COLO829 (cell line): ENCODE measurements at places on chromosomes 3 and 15.

DNA sequence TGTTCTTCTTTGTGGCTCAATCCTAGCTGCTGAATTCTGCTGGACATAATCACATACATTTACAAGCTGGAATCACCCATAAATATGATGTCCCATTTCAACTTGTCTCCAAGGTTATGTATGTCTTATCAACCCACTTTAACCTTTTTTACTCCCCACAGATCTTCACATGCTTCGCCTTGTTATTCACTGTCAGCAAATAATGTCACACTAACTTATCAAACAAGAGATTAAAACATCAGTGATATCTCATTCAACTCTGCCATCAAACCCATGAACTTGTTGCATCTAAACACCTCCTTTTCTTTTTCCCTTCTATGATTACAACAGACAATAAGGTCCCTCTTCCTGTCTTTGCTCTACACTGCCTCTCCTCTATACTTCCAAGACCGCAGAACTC lies 240.7 kb downstream of the TBC1D5 start:
- no peak for DNase-seq

DNA sequence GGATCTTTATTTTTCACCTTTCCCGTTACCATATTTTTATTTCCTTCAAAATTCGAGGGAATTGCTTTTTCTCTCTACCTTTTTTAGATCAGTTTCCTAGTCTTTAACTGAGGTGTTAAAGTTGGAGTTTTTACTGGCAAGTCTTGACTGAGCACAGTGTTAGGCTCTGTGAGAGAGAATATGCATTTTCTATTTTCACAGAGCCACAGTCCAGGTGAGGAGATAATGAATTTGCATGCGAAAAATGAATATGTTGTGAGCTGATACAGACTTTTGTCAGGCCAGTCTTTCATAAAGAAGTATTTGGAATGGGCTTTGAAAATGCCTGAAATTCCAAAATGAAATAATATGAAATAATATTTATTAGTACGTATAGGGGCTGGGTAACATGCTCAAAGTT lies 31.9 kb downstream of the MME start:
- no peak for DNase-seq

DNA sequence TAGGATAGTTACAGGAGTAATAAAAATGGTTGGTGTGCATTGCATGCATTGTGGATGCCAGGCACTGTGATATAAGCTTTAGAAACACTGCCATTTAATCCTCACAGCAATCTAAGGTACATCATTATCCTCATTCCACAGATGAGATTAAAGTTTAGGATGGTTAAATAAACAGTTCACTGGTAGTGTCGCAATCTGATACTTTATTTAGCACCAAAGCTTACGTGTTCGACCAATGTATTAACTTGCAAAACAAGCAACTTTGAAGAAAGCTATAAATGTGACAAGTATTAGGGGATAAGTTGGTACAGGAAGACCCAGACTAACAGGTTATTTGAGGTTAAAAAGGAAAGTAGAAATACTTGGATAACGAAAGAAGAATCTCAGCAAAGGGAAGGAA lies 150.5 kb upstream of the ZNF385D start:
- DNase-seq: no peak

DNA sequence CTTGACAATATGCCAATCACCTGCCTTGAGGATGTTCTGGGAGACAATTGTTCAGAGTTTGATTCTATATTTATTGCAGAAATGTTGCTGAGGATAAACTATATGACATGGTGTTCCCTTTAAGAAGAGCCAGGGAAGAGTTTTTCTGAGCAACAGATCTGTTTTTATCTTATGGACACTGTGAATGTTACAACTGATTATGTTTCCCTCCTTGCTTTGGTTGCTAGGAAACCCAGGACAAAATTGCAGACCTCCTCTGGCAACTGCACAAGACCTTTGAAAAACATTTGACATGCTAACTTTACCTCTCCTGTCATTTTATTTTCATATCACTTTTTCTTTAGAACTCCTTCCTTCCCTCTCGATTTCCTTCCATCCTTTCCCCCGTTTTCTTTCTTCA lies 8.2 kb upstream of the TM6SF1 start:
- no peak for DNase-seq

DNA sequence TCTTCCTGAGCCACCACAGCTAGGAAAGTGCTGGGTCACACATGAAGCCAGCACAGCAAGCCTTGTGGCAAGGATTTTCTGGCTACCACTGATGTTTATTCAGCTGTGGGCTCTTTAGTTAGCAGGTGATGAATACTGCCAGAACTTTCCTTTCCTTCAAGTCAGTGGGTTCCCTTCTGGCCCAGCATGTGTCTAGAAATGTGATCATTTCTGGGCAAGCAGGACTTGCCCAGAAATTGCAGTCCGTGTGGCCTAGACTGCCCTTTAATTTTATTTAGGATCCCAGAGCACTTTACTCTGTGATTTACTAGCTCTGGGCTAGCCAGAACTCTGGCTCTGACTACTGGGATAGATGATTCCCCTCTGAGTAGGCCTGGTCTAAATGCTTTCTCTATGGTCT lies 397.5 kb downstream of the ZIC4 start:
- no peak for DNase-seq

GRCh38 chr15:40092256-40092978 lies 16.3 kb downstream of the BMF start:
- DNase-seq: no peak

DNA sequence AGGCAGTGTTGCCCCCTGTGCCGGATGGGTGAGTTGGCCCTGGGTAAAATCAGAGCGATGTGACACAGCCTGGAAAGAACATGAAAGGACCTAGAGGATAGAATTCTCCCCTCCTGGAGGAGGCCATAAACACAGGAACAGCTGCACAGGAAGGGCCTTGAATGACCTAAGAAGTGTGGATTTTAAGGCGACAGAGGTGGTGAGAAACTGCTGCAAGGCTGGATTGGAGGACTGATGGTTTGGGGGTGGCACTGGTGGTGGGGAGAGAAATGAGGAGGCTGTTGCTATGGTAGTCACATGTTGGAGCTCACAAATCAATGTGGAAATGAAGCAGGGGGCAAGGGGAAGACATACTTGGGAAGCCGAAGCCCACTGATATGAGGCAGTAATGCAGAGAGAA lies 13.8 kb downstream of the XIRP1 start:
- DNase-seq: no peak

- DNase-seq: no peak
Measured at GRCh38 chr3:64473466-64473865, 214.3 kb downstream of the ADAMTS9 start.

DNA sequence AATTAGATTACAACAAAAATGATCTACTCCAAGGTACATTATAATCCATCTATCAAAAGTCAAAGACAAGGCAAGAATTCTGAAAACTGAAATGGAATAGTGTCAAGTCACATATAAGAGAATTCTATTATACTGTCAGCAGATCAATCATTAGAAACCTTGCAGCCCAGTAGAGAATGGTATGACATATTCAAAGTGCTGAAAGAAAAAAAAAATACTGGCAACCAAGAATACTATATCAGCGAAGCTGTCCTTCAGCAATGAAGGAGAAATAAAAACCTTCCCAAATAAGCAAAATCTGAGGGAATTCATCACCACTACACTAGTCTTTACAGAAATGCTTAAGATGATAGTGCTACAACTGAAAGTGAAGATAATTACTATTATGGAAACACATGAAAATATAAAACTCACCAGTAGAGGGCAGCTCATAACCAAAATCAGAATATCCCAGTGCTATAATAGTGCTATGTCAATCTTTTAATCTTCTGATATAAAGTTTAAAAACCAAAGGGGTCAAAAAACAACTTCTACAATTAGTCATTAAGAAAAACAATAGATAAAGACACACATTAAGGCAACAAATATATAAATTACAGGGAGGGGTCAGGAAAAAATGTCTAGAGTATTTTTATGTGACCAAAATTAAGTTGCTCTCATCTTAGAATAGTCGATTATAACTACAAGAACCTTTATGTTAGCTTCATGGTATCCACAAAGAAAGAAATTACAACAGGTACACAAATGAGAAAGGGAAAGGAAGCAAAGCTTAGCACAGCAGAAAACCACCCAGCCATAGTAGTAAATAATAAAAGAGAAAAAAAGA lies 190.7 kb upstream of the CNTN6 start:
- DNase-seq: no peak

DNA sequence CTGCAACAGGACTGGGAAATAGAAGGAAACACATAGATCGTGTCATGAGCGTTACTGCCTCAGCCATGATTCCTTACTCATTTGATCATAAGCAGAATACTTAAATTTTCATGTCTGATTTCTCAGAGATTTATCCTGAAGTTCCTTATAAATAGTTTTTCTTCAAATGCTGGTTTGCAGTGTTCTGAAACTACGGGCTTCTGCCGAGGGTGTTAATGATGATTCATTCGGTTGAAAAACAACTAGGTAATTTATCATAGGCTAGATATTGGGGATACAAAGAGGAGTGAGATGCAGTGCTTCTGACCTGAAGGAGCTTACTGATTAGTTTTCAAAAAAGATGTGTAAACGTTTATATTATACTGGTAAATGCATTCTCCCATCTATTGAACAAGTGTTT lies 428.9 kb downstream of the NLGN1 start:
- no peak for DNase-seq

DNA sequence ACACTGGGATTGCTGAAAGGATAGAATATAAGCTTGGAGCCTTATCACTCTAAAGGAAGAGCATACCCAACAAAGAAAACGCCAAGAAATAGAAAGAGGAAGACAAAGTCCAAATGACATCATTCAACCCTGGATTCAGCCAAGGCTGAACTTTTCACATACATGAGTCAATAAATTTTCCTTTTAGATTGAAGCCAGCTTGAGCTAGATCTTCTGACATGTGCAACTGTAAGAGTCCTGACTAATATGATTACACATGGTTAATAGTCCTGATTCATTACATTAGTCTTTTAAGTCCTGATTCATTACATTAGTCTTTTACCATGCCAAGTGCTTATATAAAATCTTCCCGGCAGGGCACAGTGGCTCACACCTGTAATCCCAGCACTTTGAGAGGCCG lies 13.6 kb upstream of the DENND6A start:
- no peak for DNase-seq

GRCh38 chr3:65625305-65625704 lies 413.4 kb downstream of the MAGI1 start:
- no peak for DNase-seq

DNA sequence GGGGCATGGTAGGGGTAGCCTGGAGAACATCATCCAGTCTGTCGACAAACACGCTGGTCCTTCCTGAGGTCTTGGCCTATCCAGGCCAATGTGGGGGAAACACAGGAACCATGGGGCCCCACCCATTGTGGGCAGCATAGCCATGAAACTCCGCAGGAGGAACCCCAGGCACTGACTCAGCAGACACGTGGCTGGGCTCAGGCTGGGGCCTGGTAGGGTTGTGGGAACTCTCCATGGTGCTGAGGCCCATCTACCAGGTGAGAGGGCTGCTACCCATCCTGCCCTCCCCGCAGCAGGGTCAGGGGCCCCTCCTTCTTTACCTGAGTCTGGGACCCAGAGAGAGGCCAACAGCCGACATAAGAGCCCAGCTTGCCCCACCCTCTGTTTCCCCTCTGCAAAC lies 22.6 kb upstream of the CACNA2D2 start:
- peak; percentile 71 for DNase-seq

DNA sequence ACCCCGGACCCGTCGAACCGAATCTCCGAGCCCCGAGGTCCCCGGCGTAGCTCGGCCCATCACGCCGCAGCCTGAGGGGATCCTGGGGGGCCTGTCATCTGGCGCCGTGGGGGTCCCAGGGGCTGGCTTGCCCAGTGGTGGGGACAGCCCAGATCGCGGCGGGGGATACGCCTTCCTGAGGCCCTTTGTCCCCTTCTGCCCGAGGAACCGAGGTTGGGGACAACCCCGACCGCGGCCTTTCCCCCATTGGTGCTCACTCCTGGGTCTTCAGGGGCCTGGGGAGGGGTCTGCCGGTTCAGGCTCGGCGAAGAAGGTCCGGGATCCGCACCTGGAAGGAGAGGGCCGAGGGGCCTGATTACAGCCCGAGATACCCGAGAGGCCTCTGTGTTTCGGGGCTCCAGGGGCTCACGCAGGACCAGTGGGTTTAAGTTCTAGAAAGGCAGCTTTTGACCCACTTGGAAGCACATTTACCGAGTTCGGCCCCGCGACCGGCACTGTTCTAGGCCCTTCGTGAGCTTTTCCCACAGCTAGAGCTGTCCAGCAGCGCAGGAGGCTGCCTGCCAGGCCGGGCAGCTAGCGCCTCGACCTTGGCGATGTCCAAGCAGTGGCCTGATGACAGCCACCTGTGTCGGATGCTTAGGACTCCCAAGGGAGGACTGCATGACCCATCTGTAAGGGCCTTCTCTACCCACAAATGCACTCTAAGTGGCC lies 504 bp downstream of the ABHD2 start:
- DNase-seq: no peak

DNA sequence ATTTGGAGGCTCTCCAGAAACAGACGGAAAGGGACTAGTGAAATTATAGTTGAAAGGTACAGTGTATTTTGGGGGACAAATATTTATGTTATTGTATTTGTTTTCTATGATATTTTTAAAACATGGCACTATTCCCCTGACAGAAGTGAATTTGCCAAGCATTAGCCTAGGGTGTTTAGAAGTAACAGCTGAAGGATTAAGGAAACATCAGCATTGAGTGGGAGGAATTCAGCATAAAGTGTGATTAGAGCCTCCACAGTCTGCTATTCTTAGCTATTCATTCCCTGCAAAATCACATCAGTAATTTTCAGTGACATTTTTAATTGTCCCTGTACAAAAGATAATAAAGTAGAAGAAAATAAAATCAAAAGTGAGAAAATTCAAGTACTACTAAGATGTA lies 231.4 kb downstream of the ROBO2 start:
- DNase-seq: no peak

DNA sequence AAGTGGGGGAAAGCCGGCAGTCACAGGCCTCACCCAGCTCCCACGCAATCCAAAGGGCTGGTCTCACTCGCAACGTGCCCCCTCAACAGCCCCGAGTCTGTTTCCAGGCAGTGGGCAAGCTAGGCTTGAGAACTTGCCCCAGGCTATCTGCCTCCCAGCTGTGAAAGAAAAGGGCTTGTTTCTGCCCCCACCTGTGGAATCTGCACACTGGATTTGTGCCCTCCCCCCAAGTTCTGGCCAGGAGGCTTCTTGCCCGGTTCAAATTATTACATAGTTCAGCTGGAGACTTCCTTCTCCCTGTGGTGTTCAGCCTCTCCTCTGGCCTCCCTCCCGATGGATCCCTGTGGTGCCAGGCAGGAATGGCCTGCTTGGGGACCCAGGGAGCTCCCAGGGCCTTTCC lies 283.9 kb upstream of the LYSMD4 start:
- no peak for DNase-seq

DNA sequence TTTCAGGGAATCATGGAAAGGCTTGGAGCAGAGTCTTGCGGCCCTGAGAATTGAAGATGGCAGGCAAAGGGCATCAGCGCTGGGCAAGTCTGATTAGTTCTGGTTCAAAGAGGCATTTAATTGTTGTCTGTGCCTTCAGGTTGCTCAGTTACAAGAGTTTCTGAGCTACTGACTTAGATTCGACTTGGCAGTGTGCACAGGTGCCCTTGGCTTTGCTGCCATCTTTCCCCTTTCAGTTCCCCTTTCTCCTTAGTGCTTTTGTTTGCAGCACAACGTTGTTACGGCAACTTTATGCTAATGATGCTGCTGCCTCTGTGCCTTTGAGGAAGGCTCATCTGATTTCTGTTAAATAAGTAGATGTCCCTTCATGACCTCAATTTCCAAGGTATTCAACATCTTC lies 12.5 kb downstream of the P2RY14 start:
- no peak for DNase-seq
